NCI-H1694 (cell line): ENCODE measurements at places on chromosomes 5 and 9.

GRCh38 chr5:74499256-74500050, 141.1 kb downstream of the ENC1 start:
- no peak for DNase-seq

- DNase-seq = no peak
Observed at GRCh38 chr9:135827866-135828580, 79.3 kb downstream of the CAMSAP1 start.

DNA sequence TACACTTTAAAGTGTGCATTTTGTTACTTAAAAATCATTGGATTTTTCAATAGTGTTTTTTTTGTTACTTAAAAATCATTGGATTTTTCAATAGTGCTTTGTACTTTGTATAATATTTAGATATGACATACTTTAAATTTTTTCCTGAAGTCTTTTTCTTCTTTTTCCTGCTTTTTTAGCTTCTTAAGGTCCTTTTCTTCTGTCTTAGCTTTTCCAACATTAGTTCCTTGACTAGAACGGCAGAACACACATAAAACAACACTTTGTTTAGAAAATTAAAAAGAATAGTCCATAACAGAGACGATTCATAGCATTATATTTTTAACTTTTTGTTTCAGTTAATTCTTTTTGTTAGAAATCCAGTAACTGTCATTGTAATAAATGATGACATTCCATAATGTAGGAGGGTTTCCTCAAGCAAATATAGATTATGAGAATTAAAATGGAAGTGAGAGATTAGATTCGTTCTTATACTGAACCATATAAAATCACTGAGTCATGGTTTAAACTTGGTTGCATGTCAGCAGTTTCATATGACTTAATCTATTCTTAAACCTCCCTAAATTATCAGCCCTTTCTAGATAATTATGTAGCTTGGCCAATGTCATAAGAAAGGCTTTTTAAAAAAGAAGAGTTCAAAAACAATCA, 45.3 kb upstream of the RICTOR start:
- DNase-seq = no peak

GRCh38 chr5:169832845-169833244, 147.4 kb downstream of the INSYN2B start:
- no peak for DNase-seq

GRCh38 chr5:115461506-115462290, 82.9 kb downstream of the FEM1C start:
- no peak for DNase-seq

DNA sequence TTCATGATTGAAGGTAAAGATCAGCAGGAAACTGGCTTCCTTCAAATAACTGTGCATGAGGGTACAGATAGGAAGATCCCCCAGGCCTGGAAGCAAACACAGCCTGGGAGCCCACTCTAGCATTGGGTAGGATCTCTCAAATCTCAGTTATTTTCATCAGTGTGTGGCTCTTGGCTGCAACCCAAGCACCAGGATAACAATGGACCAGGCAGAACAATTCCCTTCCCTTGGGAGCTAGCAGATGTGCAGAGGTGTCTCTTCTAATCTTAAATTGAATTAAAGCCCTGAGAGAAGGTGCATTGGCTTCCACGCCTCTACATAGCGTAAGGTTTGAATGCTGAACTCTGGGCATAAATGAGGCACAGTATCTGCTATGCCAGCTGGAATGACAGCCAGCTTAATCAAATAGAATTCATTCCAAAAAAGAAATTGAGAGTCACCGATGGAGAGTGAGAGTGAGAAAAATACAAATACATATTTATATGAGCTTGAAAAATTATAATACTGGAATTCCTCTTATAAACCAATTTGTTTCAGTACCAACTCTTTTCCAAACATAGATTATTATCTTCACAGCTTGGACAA, 957.3 kb downstream of the CDH12 start:
- no peak for DNase-seq

- no peak for DNase-seq
Observed at GRCh38 chr5:165004175-165004574, 1498.8 kb downstream of the MAT2B start.

DNA sequence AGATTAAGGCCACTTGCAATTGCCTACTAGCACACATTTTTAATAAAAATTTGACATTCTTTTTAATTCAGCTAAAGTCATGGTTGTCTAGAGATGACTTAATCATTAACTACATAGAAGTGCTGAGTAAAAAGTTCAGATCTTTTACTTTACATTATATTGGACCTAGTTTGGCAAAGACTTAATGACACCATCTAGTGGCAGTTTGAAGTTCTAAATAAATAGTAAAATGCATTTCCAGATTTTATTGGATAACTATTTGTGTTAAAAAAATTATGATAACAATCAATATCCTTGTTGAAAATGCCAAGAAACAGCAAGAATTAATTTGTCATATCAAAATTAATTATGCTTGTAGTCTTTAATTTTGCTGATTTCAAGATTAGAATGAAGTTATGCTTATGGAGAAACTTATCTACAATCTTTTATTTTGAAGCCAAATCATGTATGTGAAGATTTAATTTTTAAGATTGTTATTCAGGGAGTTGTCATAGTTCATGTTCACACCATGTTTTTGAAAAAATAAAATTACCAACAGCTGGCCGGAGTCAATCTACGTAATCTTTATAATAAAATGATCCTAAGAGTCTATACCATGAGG, 69.6 kb upstream of the PJA2 start:
- peak; percentile 4 for DNase-seq

DNA sequence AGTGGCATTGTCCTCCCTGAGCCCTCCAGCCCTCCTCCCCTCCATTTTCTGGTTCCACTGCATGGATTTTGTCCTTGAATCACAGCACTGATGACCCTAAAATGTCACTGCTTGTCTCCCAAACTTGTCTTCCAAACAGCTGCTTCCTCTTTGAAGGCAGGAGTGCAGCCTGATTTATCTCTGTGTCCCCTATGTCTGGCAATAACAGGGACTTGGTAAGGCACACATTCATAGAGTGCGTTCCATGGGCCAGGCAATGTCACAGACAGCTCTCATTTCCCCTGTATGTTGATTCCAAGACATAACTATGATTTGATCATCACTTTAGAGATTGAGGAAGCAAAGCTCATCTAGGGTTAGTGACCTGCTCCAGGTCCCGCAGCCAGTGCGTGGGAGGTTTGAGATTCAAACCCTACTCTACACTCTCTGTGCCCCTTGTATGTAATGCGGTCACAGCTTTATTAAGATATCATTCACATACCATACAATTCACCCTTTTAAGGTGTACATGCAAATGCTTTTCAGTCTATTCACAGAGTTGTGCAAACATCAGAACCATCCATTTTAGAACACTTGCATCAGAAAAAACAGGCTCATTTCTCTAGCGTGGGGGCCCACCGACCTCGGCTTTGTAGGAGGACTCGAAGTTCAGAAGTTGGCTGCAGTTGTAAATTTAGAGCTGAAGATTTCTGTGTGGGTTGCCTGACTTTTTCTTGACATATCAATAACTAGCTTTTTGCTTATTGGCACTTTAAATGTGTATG, 28.4 kb upstream of the BOD1 start:
- no peak for DNase-seq

DNA sequence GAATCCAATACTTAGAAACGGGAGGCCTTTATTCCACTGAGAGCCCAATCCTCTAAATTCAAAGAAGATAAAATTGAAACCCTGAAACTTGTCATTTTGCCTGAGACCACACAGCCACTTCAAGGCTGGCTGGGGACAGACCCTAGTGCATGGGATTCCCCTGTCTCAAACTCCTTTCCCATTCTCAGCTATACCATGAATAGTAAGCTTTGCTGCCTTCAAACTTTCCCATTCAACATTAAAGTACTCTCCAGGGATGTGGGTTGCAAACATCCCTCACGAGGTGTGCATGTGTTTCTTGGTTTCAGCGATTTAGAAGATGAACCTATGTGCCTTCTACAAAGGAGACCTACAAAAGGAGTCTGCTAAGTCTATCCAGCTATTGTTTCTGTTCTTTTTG, 64.6 kb downstream of the GABRB2 start:
- DNase-seq = no peak

GRCh38 chr5:131252824-131253171, 11.1 kb upstream of the CDC42SE2 start:
- DNase-seq = no peak

GRCh38 chr5:148261221-148261620, 7.4 kb upstream of the SPINK13 start:
- DNase-seq = no peak

- DNase-seq = no peak
Observed at GRCh38 chr5:165185716-165186115, 1680.3 kb downstream of the MAT2B start.

GRCh38 chr9:91071184-91071990, 269.8 kb downstream of the SYK start:
- DNase-seq = no peak

DNA sequence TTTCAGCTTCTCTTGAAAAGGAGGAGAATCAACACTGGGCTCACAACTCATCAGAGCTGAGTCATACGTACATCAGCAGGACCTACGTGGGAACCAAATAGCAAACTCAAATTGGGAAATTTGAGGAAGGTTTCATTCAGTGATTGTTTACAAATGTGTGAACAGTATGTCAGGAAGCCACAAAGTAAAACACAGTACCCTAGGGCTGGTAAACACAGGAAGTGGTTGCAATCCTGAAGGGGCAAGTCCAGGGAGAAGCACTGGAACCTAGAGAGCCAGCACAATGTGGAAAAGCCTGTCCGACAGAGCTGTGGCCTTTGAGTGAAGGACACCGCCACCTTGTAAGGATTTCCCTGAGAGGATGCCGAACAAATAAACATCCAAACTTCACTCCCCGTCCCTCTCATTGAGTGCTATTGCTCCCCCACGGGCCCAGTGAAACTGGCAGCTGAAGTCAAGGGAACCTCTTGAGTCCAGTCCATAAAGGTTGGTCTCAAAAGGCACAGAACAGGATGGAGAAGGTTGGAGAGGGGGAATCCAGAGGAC, 26.7 kb upstream of the RICTOR start:
- DNase-seq = no peak

GRCh38 chr9:19405771-19406170, 3.0 kb upstream of the ACER2 start:
- no peak for DNase-seq

GRCh38 chr5:157677931-157678330, 6.6 kb downstream of the C5orf52 start:
- DNase-seq = no peak

DNA sequence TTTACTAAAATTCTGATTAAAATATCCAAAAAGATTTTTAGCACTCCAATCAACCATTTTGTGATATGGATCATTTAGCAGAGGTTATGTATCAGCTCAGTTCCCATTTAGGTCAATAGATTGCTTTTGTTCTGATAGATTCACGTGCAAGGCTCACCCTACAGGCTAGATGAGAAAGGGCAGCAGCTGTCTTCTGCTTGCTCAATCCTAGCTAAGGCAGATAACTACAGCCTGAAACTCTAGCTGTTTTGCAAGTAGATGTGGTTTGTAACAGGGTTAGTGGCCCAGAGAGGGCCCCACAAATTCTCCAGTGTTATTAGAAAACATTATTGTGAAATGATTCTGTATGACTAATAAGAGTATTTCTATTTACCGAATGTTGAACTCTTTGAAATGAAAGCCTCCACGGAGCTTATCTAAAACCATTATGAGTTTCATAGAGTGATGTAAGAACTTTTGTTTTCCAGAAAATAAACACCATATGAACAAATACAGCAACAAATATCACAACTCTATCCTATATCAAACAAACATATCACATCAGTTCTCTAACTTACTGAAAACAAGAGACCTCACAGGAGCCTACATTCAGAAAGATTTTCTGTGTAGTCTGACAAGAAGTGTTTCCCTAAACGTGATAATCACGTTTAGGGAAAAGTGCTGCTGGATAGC, 841.9 kb upstream of the ACO1 start:
- peak; percentile 29 for DNase-seq

GRCh38 chr9:102779356-102779755, 215.8 kb upstream of the CYLC2 start:
- no peak for DNase-seq

GRCh38 chr9:19193029-19193324, 37.5 kb upstream of the DENND4C start:
- DNase-seq = no peak

DNA sequence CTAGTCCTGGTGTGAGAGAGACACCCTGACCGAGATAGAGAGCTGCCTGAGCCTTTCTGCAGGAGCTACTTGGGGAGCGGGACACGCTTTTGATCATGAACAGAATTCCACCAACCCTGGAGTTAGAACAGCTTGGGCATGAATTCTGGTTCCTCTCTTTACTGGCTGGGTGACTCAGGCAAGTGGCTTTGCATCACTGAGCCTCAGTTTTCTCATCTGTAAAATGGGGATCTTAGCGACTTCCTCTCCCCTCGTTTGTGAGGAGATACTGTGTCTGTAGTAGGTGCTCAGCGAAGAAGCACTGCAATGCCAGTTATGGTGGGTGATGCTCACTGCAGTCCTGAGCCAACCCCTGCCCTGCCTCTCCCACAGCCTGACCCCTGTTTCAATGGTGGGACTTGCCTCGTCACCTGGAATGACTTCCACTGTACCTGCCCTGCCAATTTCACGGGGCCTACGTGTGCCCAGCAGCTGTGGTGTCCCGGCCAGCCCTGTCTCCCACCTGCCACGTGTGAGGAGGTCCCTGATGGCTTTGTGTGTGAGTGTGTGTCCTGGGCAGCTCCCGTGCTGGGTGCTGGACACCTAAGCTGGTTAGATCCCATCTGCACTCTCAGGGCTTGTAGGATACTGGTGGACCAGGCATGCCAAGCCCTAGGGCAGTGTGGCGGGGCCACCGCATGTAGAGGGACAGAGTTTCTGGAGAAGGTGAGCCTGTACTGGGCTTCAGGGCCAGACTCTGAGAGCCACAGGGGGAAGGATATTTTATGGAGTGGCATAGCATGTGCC, 16.0 kb downstream of the CRB2 start:
- no peak for DNase-seq

DNA sequence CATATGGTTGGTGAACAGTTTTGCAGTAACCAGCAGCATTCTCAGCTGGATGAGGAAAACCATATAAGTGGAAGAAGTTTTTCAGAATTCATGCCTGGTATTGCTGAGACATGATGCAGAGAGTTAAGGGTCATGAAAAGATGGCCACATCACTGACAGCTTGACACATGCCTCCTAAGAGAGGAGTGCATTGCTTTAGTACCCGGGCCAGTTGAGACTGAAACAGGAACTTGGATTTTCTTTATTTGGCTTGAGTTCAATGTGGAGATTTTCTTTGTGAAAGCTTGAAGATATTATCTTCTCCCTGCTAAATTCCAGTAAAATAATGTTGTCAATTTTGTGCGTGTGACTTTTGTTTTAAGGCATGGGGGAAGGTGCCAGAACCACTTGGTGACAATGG, 35.8 kb downstream of the HACD4 start:
- no peak for DNase-seq

DNA sequence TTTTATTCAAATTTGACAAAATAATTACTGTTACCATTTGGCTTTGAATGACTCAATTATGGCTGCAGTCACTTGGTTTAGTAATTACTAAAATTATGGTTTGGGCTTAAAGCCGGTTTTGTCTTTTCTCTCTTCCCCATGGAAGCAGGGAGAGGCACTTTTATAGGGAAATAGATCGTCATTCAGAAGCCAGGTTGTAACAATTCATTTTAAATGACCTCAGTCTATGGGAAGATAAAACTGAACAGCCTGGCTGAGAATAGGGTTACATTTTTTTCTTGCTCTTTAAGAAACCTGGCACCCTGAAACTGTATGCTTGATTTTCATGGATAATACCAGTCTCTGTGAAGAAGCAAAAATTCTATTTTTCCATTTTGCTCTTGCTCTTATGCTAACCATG, 169.8 kb downstream of the SMC2 start:
- DNase-seq = no peak

- no peak for DNase-seq
Observed at GRCh38 chr5:87535706-87536105, 123.0 kb upstream of the CCNH start.
